ENCODE measurements at places on chromosomes 2 and 18. TPM values are rescaled to one million over a fixed set of nuclear protein-coding genes. Genes with fewer than 3 reads are reported as not detected.

GRCh38 chr2:143230506-143231253, 101.5 kb downstream of the ARHGAP15 start:
- no peaks in the 10 kb centered on the region for H3K27me3 ChIP-seq
- H3K36me3 ChIP-seq = no peaks in the 10 kb centered on the region
- no peak for DNase-seq
- H3K4me1 ChIP-seq = no peaks in the 10 kb centered on the region

The DPP10 gene
- not detected for total RNA-seq

DNA sequence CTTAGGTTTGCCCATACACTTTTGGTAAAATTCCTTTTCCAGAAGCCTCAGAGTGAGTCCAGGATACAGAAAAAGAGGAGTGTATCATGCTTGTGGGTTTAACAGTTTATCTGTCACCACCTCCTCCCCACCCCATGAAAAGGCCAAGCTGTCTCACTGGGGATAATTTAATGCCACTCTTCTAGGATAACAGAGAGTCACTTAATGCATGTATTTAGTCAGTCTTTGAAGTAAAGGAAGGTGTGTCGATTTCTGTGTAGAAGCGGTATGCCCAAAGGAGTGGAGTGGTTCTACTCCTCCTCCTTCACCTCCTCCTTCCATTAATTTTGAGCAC, 116.4 kb downstream of the QPCT start:
- no peak overlapping the region for H3K27ac ChIP-seq
- H3K4me1 ChIP-seq = peaks cover 11% of the 10 kb centered on the region
- DNase-seq = no peak

The LCT gene
- not detected for total RNA-seq

- H3K27ac ChIP-seq = no peak overlapping the region
- H3K4me3 ChIP-seq = no peak overlapping the region
- H3K27me3 ChIP-seq = no peaks in the 10 kb centered on the region
- H3K36me3 ChIP-seq = no peaks in the 10 kb centered on the region
- no peaks in the 10 kb centered on the region for H3K4me1 ChIP-seq
Observed at GRCh38 chr18:24368749-24369148, 28.9 kb downstream of the OSBPL1A start.
